Right lung (tissue), 10 donors: ENCODE measurements at places on chromosomes 11 and 22.
A peak's percentile ranks its signal among the peaks of the same experiment; 100 is the strongest.

- no peak for DNase-seq
Measured at GRCh38 chr11:1433568-1433967, 43.8 kb downstream of the BRSK2 start.

GRCh38 chr11:34825670-34826383, 90.4 kb downstream of the APIP start:
- DNase-seq: peak; percentile 64

DNA sequence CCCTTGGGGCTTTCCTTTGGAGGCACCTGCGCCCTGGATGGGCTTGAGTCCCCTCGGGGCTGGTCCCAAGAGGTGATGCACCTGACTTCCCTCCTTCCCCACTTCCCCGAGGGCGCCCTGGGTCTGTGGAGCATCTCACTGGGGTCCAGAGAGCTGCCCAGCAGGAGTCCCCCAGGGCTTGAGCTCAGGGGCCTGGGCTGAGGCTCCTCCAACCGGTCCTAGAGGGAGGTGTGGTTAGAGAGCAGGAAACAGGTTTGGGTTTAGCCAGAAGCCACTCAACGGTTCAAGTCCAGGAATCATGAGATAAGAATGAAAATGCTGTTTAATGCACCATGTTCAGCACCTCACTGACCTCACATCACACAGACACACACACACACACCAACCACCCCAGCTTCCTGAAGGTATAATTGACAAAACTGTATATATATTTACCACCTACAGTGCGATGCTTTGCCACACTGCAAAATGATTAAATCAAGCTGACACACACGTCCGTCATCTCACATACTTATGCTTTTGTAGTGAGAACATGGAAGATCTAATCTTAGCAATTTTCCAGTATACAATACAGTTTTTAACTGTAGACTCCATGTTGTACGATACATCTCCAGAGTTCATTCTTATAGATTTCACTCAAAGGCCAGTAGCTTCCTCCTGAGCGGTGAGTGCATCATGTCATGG, 628 bp upstream of the IGLL1 start:
- DNase-seq: no peak

- DNase-seq: no peak
Measured at GRCh38 chr11:77660947-77661346, 23.4 kb upstream of the CLNS1A start.

DNA sequence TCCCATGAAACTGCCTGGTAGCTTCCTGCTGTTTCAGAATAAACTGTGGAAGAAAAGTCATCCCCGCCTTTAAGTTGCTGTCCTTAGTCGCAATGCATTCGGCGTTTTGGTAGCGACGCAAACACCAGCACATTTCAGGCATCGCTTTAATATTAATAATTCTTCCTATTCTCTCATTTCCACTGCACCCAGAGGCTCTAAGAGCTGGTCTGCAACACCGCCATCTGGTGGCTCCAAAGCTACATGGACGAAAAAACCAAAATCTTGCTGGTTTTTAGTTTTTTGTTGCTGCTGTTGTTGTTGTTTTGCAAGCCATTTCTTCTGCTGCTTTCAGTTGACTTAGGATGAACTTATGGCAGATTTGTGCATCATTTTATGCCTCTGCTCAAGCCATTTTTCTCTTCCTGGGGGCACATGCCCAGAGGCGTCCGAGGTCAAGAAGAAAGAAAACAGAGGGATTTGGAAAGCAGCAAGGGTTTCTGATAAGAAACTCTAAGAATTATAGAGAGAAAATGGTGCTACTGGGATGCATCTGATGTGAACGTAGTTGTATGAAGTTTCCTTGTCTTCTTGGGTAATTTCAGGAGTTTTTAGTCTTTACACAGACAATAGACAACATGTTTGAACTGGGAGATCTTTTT, 345.4 kb upstream of the KIRREL3 start:
- DNase-seq: peak; percentile 21

GRCh38 chr22:22916215-22916951, 28.8 kb downstream of the IGLL5 start:
- no peak for DNase-seq

GRCh38 chr11:132037956-132038355, 667.5 kb downstream of the NTM start:
- no peak for DNase-seq

GRCh38 chr11:71186806-71187205, 65.6 kb downstream of the SHANK2 start:
- no peak for DNase-seq

DNA sequence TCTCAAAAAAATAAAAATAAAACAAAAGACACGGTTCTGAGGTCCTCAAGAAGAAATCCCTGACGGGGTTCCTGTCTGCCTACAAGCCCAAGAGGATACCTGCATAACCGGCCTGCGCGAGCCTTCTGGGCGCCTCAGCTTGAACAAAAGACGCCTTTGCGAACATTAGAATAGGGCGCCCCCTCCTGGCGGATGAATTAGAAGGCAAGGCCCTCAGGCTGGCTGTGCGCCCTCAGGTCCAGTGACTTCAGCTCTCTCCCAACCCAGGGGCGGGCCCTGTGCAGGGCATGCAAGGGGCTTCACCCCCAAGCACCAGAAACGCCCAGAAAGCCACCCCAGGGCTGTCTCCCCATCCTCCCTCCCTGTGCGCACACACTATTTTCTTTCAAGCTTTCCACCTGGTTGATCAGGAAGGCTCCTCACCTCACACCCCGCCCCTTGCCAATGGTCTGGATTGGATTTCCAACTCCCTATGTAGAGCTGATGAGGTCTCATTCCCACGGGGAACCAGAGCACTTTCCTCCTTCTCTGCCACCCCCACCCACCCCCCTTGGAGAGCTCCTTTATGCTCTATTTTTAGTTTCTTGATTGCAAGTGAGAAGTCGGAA, 273.3 kb downstream of the BUD13 start:
- peak; percentile 59 for DNase-seq

DNA sequence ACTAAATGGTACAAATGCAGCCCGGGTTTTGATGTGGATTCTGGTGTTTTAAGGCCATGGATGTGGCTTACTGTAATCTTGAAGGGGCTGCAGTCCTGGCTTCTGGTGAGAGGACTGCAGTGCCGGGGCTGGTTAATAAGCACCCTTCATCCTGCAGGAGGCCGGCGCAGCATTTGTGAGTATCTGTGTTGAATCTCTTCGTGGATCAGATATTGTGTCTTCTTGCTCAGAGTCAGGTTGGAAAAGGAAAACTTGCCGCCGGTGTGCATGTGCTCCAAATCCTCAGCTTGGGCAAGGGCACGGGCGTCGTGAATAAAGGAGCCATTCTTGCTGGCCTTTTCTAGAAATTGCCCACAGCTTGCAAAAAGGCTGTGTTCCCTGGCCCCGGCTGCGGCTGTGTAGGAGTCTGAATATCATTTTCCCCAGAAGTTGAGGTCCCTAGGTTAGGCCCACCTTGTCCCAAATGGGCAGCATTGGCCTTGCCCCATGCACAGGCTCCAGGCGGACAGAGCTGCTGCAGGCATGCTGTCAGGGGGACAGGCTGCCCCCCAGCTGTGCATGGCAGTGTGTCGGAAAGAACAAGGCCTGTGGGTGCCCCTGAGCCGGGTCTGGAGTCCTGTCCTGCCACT, 28.9 kb upstream of the PARVB start:
- DNase-seq: no peak

DNA sequence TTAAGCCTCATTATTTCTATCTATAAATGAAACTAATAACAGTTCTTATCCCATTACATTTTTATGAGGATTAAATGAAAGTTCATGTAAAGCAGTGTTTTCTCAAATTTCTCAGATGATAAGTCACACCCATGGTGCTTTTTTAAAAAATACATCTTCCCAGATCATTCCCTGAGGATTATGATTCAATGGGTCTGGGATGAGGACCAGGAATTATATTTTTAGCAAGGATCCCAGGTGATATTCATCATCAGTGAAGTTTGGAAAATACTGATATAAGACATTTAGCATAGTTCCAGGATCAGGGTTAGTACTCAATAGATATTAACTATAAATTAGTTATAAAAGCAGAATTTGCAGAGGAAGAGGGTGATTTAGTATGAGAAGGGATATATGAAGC, 89.1 kb downstream of the BBOX1 start:
- no peak for DNase-seq

- no peak for DNase-seq
Measured at GRCh38 chr11:101096036-101096704, 33.4 kb downstream of the PGR start.

- DNase-seq: no peak
Measured at GRCh38 chr11:75185866-75186265, 35.0 kb downstream of the SLCO2B1 start.

DNA sequence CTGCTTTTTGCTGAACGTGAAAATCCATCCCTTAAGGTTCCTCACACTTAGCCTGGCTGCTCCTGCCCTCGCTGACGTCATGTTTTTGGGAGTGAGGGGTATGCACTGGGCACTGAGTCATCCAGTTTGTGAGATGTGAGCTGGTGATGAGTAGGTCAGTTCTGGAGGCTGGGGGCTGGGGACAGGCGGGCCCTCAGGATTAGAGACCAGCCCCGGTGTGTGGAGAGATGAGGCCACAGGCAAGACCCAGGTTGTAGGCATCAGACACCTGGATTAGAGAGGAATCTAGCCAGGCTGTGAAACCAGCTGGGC, 9.2 kb downstream of the KCNC1 start:
- DNase-seq: no peak

DNA sequence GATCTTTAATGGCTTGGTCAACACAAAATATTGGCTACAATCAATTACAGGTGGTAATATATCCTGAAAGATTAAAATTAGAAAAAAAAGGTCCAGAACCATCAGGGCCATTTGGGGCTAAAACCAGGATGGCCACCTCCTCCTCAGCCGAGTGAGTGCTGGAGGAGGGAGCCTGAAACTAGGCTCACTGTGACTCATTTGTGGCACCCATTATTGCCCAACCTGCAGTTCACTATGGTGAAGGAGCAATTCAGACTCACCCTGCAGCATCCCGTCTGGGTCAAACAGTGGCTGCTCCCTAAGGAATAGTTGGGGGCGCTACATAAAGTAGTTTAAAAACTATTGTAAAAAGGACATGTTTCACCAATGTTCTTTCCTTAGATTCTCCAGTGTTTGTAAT, 60.7 kb downstream of the GLYATL1 start:
- DNase-seq: no peak

DNA sequence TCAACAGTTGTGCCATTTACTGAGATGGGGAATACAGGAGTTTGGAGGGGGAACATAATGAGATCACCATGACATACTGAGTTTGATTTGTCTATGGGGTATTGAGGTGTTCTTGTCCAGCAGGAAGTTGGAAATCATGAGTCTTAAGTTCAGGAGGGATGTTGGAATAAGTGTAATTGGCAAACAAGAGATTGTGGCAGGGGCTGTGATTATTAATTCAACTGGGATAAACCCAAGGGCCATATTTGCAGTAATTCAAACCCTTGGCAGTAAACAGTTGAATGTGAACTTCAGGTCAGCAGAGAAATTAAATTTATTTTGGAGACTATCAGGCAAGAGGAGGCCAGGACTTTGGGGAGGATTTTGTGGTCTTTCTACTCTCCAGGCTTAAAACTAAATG, 33.4 kb downstream of the ADM start:
- no peak for DNase-seq

- no peak for DNase-seq
Measured at GRCh38 chr11:130099356-130099755, 29.7 kb downstream of the APLP2 start.

DNA sequence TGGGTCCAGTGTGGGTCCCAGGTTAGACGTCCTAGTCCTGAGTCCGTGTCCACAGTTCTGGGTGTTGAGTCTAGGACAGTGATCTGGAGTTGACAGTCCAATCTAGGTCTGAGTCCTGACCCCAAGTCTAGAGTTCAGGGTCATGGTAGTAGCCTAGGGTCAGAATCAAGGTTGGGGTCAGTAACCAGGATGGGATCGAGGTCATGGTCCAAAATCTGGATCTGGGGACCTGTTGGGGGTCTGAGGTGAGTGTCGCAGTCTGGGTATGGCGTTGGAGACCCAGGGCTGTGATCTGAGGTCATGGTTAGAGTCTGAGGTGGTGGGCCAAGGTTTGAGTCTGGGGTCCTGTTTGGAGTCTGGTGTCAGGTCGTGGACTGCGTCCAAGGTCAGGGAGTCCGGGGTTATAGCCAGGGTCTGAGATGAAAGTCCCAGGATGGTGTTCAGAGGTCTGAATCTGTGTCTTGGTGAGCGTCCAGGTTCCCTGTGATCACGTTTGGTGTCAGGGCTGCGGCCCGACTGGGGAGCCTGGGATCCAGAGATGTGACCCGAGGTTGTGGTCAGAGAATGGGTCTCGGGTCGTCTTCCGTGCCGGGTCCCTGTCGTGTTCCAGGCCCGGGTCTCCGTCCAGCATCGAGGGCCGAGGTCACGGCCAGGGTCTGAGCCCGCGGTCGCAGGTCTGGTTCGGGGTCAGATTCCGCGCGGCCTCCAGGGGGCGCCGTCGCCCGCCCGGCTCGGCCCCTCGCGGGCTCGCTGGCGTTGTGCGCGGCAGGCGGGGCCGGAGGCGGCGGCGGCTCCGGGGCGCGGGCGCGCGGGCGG, 432 bp upstream of the GRK2 start:
- peak; percentile 67 for DNase-seq

DNA sequence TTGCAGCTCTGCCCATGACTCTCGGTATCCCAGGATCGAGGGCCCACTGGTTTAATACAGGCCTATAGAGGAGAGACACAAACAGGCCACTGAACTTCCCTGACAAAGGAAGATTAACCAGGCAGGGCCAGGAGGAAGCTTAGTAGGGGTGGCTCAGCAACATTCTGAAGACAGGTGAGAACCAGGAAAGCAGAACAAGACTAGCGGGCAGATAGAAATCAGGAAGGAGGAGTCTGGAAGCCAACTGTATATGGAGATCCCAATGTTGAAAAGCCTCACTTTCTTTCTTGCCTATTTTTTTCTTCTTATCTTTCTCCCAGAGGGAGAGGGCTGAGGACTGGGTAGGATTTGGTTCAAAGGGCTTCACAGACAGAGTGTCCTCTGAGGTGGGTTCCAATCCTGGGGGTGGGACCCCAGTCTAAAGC, 5.4 kb downstream of the PI4KA start:
- no peak for DNase-seq

DNA sequence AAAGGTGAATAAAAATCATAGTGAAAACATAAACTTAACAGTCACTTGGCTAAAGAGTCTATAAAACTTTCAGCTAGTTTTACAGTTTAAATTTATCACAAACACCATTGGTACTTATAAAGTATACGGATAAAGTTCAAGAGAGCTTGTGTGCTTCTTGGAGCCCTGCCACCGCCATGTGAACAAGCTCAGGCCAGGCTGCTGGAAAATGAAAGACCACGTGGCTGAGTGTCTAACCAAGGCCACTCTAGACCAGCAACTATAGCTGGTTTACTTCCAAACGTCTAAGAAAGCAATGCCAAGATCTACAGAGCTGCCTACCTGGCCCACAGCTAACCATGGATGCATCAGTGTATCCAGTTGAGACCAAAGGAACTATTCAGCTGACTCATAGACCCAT, 66.3 kb upstream of the API5 start:
- DNase-seq: peak; percentile 58

GRCh38 chr11:1356478-1356960, 33.2 kb upstream of the BRSK2 start:
- DNase-seq: no peak

- peak; percentile 79 for DNase-seq
Measured at GRCh38 chr11:63023841-63024648, 8.4 kb upstream of the SLC22A8 start.

- DNase-seq: no peak
Measured at GRCh38 chr11:122112470-122113365, 3.3 kb downstream of the BLID start.

GRCh38 chr22:26322179-26322905, 106.7 kb upstream of the ASPHD2 start:
- no peak for DNase-seq
